ENCODE measurements at places on chromosomes 13 and 19.
A peak's percentile ranks its signal among the peaks of the same experiment; 100 is the strongest.

DNA sequence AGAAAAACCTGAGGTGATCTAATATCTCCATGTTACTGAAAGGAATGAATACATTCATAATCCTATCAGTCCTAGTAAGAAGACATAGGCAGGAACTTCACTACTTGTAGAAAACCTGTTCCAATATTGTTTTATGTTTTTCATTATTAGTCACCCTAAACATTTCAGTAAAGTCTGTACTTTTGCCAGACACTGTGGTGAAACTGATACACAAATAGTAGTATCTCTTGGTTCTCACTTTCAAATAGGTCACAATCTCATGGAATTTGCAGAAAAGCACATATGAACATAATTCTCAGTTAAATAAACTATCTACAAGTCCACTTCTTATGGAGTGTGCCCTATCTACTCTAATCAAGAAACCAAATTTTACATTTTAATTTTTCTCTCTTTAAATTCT is 88.3 kb upstream of the PCDH9 start:
- H3K4me1 ChIP-seq: no peaks in the 10 kb centered on the region
- DNase-seq: no peak
- no peak overlapping the region for H3K4me3 ChIP-seq

GRCh38 chr13:50831512-50831911 is 12.0 kb downstream of the DLEU7 start:
- no peaks in the 10 kb centered on the region for H3K36me3 ChIP-seq
- H3K27me3 ChIP-seq: no peaks in the 10 kb centered on the region
- peaks cover 8% of the 10 kb centered on the region for H3K4me1 ChIP-seq
- DNase-seq: peak; percentile 15

DNA sequence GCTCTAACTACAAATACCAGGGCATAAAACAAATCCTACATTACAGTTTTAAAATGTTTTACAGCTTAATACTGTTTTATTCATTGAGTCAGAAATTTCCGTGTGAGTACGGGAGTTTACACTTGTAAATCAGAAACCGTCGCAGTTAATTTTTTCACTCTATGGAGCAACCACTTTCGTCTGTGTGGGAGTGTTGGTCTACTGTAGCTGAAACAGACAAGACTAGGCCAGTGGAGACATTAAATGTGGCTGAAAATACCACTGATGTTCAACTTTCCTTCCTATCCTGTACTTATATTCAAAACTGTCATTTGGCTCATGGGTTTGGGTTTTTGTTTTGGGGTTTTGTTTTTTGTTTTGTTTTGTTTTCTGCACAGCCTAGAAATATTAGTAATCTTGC is 268.7 kb downstream of the DCT start:
- H3K27me3 ChIP-seq: no peaks in the 10 kb centered on the region
- H3K4me3 ChIP-seq: no peak overlapping the region
- DNase-seq: peak; percentile 18
- H3K36me3 ChIP-seq: no peaks in the 10 kb centered on the region

DNA sequence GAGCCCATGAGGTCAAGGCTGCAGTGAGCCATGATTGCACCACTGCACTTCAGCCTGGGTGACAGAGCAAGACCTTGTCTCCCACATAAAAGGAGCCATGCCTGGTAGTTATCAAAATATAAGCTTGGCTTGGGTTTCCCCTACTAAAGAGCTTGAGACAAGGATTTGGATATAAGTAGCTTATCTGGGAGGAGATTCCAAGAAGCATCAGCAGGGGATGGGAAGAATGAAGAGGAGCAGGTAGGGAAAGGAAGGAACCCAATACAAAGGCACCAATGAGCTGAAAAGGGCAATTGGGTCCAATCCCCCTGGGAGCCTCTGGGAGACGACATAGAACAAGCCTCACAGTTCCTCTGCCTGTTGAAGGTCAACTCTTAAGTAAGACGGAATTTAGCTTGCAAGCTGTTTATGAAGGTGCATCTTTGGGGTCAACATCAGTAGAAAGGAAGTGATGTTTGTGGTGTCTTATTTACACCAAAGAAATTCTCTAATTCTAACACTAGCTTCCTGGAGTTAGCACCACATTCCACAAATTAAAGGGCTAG is 7.4 kb upstream of the CLEC4G start:
- H3K4me3 ChIP-seq: no peak overlapping the region
- H3K36me3 ChIP-seq: no peaks in the 10 kb centered on the region
- peaks cover 13% of the 10 kb centered on the region for H3K27me3 ChIP-seq

- DNase-seq: peak; percentile 36
- H3K27ac ChIP-seq: peak overlapping the region; percentile 85
- H3K27me3 ChIP-seq: no peaks in the 10 kb centered on the region
- H3K36me3 ChIP-seq: peaks cover 57% of the 10 kb centered on the region
- peaks cover 26% of the 10 kb centered on the region for H3K4me1 ChIP-seq
Measured at GRCh38 chr19:57559008-57559403, 657 bp downstream of the ZNF550 start.

GRCh38 chr13:19155321-19155861 is 26.2 kb downstream of the TUBA3C start:
- no peak overlapping the region for H3K4me3 ChIP-seq
- no peaks in the 10 kb centered on the region for H3K36me3 ChIP-seq
- no peaks in the 10 kb centered on the region for H3K27me3 ChIP-seq

DNA sequence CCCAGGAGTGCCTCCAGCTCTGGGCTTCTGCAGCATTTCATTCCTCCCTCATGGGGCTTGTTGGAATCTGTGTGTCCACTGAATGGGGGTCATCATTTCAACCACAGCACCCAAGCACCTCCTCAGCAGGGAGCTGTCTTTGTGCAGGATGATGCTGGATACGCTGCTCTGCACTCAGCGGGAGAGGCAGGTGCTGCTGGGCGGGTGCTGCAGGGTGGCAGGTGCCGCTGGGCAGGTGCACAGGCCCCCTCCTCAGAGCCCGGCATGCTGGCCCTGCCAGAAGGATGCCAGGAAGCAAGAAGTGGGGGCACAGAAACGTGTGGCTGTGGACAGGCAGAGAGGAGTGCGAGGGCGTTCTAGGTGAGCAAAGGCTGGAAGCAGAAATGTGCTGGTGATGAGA is 121.8 kb upstream of the VSTM2B start:
- no peaks in the 10 kb centered on the region for H3K36me3 ChIP-seq
- peaks cover 3% of the 10 kb centered on the region for H3K27me3 ChIP-seq
- H3K4me3 ChIP-seq: no peak overlapping the region
- DNase-seq: no peak
- no peak overlapping the region for H3K27ac ChIP-seq

- no peaks in the 10 kb centered on the region for H3K36me3 ChIP-seq
- H3K4me1 ChIP-seq: no peaks in the 10 kb centered on the region
- no peak for DNase-seq
- H3K27ac ChIP-seq: no peak overlapping the region
Measured at GRCh38 chr13:46861959-46862358, 34.9 kb downstream of the HTR2A start.

DNA sequence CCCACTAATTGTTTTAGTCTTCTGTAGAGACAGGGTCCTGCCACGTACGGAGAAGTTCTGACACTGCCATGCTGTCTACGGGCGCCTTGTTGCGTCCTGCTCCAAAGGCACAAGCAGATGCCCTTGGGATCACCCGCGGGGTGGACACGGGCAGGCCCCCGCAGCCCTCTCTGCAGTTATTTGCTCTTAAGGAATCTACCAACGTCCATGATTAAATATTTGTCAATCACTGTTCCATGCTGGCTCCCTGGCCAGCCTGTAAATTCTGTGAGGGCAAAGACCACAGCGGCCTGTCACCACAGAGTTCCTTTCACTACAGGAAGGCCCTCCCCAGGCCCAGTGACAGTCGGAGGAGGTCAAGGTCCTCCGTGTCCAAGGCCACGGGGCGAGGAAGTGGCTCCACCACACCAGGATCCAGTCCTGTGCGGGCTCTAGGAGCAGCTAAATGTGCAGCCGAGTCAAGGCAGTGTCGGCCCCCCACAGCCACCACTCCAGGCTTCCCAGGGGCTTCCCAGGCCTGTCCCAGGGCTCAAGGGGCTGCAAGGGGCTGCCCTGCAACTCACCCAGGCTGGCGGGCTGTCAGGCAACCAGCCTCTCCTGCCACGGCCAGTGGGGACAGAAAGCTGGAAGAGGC is 2.1 kb downstream of the RNF126 start:
- peaks cover 33% of the 10 kb centered on the region for H3K36me3 ChIP-seq
- no peak for DNase-seq
- peak overlapping the region; percentile 95 for H3K4me3 ChIP-seq
- peak overlapping the region; percentile 93 for H3K27ac ChIP-seq
- H3K4me1 ChIP-seq: peaks cover 33% of the 10 kb centered on the region

- no peaks in the 10 kb centered on the region for H3K4me1 ChIP-seq
- H3K36me3 ChIP-seq: peaks cover 8% of the 10 kb centered on the region
- no peak overlapping the region for H3K27ac ChIP-seq
- no peak for DNase-seq
Measured at GRCh38 chr13:45289936-45290563, 50.9 kb downstream of the TPT1 start.

DNA sequence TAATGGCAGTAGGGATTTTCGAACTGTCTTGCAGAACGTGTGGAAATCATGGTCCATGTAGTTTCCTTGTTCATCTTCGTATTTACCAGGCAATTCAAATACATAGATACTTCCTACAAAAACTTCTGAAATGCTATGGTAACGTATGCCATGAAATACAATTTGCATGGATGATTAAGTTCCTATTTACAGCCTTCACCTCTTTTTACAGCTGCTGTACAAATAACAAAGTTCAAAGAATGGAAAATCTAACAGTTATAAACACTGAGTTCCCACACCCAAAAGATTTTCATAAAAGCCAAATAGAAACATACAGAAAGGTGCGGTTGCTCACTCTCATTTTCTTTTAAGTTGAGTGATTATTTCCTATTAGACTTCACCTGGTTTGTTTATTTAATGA is 115.8 kb upstream of the TNFSF11 start:
- peaks cover 30% of the 10 kb centered on the region for H3K36me3 ChIP-seq
- H3K27ac ChIP-seq: no peak overlapping the region
- H3K4me1 ChIP-seq: no peaks in the 10 kb centered on the region
- H3K4me3 ChIP-seq: no peak overlapping the region
- H3K27me3 ChIP-seq: no peaks in the 10 kb centered on the region

GRCh38 chr13:76609643-76610042 is 276.6 kb downstream of the KCTD12 start:
- H3K4me3 ChIP-seq: no peak overlapping the region
- peaks cover 2% of the 10 kb centered on the region for H3K27me3 ChIP-seq
- H3K27ac ChIP-seq: no peak overlapping the region

GRCh38 chr13:45269204-45269603 is 68.4 kb upstream of the KCTD4 start:
- no peak overlapping the region for H3K4me3 ChIP-seq
- H3K4me1 ChIP-seq: no peaks in the 10 kb centered on the region
- peaks cover 8% of the 10 kb centered on the region for H3K36me3 ChIP-seq
- H3K27ac ChIP-seq: no peak overlapping the region
- H3K27me3 ChIP-seq: no peaks in the 10 kb centered on the region

DNA sequence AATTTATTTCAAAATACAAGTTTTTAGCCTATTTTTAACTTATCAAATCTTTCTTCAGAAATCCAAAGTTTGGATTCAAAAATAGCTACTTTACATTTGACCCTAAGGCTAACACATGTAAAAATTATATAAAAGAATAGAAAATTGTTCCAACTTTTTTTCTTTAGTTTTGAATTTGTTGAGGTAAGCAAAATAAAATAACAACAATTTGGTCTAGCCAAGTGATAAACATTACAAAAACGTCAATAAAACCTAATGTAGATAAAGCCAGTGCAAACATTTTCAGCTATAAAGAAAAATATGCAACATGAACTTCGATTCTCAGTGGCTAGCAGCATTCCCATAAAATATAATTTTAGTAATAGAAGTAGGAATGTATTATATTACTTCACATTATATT is 400.3 kb downstream of the PCDH9 start:
- no peak overlapping the region for H3K27ac ChIP-seq
- H3K4me3 ChIP-seq: no peak overlapping the region
- no peaks in the 10 kb centered on the region for H3K36me3 ChIP-seq
- no peaks in the 10 kb centered on the region for H3K4me1 ChIP-seq
- H3K27me3 ChIP-seq: no peaks in the 10 kb centered on the region

DNA sequence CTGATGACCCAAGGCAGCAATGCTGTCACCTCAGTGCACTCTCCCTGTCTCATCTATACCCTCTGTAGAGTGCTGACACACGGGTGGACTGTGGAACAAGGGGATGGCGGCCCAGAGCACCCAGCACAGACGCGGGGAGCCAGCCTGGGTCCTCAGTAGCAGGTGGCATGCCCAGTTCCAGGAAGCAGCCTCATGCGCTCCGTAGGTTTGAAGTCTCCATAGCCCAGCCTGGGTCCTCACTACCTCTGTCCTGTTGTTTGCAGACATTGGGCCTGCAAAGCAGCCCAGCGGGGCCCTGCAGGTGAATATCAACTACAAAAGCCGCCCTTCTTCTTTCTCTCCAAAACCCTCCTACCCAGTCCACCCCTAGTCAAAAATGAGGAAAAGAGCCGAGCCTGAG is 5.0 kb upstream of the SLC7A9 start:
- H3K27me3 ChIP-seq: no peaks in the 10 kb centered on the region
- no peak overlapping the region for H3K27ac ChIP-seq
- no peak overlapping the region for H3K4me3 ChIP-seq
- no peaks in the 10 kb centered on the region for H3K4me1 ChIP-seq
- no peaks in the 10 kb centered on the region for H3K36me3 ChIP-seq

- H3K4me1 ChIP-seq: peaks cover 44% of the 10 kb centered on the region
- H3K36me3 ChIP-seq: no peaks in the 10 kb centered on the region
- H3K27me3 ChIP-seq: no peaks in the 10 kb centered on the region
- DNase-seq: no peak
Measured at GRCh38 chr19:14146789-14147216, 10.4 kb upstream of the ASF1B start.

DNA sequence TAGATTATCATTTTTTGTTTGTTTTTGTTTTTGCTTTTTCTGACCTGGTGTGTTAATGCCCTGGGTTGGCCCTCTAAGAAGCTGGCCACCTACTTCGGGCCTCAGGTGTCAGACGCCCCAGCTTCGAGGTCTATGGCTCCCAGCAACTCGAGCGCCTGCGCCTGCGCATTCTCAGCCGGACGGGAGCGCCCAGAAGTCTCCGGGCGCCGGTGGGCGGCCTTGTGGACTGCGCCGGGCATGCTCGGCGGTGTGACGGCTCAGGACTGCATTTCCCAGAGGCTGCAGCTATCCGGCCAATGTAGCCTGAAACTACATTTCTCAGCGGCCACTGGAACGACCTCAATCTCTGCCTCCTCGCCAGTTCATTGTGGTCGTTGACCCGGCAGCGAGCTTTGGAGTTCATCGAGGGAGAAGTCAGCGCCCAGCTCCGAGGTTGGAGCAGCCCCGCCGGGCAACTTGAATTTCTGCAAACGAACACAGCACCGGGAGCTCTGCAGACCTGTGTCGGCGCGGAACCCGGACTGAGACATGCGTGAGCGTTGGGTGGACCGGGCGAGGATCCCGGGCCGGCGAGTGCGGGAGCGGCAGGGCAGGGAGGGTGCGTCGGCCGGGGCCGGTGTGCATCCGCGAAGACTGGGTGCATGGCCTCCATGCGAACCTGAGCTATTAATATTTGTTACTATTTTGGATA is at the start of gene ZNF30:
TSS of gene ZNF30 (plus strand) at position 219 of the 691 bp plus-strand sequence. CDS start 3,045 bp downstream, outside the sequence.
- H3K27ac ChIP-seq: peak within 1 kb of the TSS; percentile 78
- peaks cover 12% of the 10 kb centered on the region for H3K4me1 ChIP-seq
- peak within 1 kb of the TSS; percentile 91 for H3K4me3 ChIP-seq
- peaks cover 12% of the 10 kb centered on the region for H3K36me3 ChIP-seq
- no peaks in the 10 kb centered on the region for H3K27me3 ChIP-seq

GRCh38 chr19:962683-963400 is 21.3 kb upstream of the WDR18 start:
- no peaks in the 10 kb centered on the region for H3K27me3 ChIP-seq
- peaks cover 5% of the 10 kb centered on the region for H3K4me1 ChIP-seq
- no peak overlapping the region for H3K27ac ChIP-seq
